Ascending aorta (tissue), 2 donors: ENCODE measurements at places on chromosomes 6 and 20. TPM values are rescaled to one million over a fixed set of nuclear protein-coding genes. Genes with fewer than 3 reads are reported as not detected.
A peak's percentile ranks its signal among the peaks of the same experiment; 100 is the strongest.

DNA sequence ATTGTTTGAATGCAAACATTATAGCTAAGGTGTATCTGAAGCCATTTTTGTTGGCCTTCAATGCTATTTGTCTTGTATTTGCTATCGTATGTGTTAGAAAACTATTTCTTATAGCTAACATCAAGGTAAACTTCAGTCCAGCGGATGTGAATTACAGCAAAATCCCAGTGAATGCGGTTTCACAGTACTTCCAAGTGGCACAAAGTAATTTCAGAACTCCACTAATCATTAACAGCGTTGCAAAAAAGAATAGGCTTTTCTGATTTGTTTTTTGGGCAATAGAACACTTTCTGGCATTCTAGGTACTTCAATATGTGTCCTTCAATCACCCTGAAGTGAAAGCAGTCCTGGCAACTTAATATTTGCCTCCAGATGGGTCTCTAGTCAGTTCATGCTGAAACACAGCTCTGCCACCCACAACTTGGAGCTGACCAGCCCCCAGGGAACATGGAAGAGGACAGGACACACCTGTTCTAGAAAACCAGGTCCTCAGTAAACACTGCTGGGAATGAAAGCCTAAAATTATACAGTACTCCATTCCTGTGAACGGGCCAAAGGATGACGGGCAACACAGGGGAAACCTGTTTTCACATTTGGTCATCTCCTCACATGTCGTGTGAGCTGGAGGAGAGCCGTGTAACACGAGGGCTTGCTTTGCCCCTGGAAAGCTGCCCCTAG, 9.7 kb upstream of the MRPS10 start:
- no peak for DNase-seq

DNA sequence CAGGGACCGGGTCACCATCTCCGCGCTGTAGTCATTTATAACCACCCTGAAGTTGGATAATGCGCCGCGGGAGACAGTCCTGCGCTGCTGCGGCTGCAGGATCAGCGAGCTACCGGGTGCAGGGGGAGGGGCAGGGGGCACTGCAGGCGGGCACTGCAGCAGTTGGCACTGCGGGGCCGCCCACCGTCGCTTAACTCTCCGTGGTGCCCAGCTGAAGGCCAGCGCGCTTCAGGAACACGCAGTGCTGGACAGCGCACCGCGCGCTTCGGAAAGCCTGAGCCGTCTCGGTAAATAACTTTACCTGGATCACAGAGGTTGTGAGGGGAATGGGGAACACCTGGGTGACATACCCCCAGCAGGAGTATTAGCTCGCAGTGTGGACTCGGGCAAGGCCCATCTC, 12.4 kb upstream of the LRFN2 start:
- DNase-seq = peak; percentile 35

The INSM1 gene
- total RNA-seq = not detected

DNA sequence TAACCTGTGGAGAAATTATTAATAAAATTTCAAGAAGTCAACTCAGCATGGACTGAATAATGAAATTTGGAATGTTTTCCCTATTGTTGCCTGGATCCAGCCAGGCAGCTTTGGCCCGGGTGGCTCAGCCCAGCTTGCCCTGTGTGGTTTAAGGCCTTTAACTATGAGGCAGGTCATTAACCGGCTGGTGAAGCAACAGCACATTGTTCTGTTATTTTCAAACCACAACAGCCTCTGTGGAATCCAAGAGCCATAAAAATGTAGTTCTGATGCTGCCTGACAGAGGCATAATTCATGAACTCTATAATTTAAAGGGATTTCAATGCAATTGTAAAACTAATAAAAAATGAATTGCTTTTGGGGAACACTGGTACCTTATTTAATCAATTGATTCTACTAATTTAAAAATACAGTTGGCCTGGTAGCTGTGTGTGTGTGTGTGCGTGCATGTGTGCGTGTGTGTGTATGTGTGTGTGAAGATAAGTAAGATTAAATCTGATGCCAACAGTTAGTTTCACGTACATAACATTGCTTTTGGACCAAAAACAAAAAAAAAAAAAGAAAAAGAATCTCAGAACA, 117.7 kb downstream of the RPS12 start:
- DNase-seq = no peak

The CCN6 gene
- total RNA-seq = not detected

The SYCP2 gene
- 60.9 TPM for total RNA-seq
